ENCODE measurements at places on chromosomes 11 and 22. TPM values are rescaled to one million over a fixed set of nuclear protein-coding genes. Genes with fewer than 3 reads are reported as not detected.

FIBIN gene
- total RNA-seq, result 0.45 TPM

SERPIND1 gene
- total RNA-seq, result not detected

UBQLNL gene
- total RNA-seq, result not detected

LRRC4C gene
- 2.2 TPM for total RNA-seq

UBQLN3 gene
- total RNA-seq, result not detected

ANGPTL5 gene
- not detected for total RNA-seq

C11orf42 gene
- total RNA-seq, result not detected

NPTXR gene
- 5.8 TPM for total RNA-seq

FAM227A gene
- 3.8 TPM for total RNA-seq

GGTLC3 gene
- not detected for total RNA-seq

XRRA1 gene
- 7.1 TPM for total RNA-seq

TPCN2 gene
- total RNA-seq, result 18.6 TPM

B3GAT1 gene
- total RNA-seq, result 32.4 TPM

PLAAT2 gene
- 0.61 TPM for total RNA-seq

EHF gene
- total RNA-seq, result not detected

IL17RA gene
- total RNA-seq, result 9.9 TPM
